CD8-positive, alpha-beta T cell (primary cell): ENCODE measurements at places on chromosomes 4 and X.

DNA sequence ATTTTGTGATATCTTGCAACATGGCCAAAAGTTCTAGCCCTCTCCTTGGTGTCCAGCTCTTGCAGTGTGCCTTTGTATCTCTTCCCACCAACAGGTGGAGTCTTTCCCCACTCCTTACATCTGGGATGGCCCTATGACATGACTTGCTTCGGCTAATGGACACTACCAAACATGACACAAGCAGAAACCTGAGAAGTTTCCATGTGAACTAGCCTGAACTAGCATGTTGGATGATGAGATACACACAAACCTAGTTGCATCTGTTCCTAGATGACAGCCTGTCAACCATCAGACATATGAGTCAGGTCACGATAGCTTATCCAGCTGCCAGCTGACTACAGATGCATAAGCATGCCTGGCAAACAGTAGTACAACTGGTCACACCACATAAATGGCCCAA lies 207.5 kb upstream of the FTHL17 start:
- no peak for DNase-seq

GRCh38 chr4:20666012-20666860 lies 34.0 kb upstream of the PACRGL start:
- DNase-seq: no peak

DNA sequence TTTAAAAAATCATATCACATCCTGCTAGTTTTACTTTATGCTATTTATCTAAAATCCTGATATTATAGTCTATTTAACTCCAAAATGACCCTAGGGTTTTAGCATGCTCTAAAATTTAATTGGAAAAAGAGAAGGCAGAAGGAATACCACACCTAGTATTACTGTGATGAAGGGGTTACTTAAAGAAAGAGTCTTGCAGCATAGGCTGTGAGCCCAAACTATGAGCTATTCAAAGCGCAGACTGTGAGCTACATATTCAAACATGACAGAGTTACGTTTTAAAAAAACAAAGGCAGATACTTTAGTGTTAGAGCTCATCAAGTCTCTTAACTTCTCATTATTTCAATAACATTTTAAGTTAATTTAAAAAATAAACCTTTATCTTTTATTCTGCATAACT lies 247.7 kb upstream of the ETNPPL start:
- no peak for DNase-seq

DNA sequence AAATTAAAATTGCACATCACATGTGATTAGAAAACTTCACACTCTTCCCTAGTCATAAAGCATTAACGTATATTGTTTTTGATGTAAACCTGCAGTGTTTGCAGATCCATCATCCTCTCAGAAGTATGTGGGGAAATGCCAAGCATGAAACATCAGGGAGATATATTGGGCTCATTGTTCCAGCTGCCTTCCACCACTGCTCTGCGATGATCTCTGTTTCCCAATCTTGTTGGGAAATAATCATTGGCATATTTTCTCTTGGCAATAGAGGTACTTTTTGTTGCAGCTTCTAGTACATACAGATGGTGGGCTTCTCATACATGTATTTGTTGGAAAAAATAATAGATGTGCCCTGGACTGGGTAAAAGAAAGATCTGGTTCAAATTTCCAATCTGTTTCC lies 466.3 kb upstream of the HS3ST1 start:
- DNase-seq: no peak

GRCh38 chr4:129355516-129355915 lies 259.6 kb downstream of the C4orf33 start:
- DNase-seq: no peak

- no peak for DNase-seq
These were observed 20.0 kb downstream of the FGF5 start for GRCh38 chr4:80286451-80286850.
